ENCODE measurements at places on chromosomes 7 and 10. TPM values are rescaled to one million over a fixed set of nuclear protein-coding genes. Genes with fewer than 3 reads are reported as not detected.

- no peak for DNase-seq
These were observed 61.8 kb upstream of the EEPD1 start for GRCh38 chr7:36090976-36091873.

CCL24 gene
- total RNA-seq = not detected

DNA sequence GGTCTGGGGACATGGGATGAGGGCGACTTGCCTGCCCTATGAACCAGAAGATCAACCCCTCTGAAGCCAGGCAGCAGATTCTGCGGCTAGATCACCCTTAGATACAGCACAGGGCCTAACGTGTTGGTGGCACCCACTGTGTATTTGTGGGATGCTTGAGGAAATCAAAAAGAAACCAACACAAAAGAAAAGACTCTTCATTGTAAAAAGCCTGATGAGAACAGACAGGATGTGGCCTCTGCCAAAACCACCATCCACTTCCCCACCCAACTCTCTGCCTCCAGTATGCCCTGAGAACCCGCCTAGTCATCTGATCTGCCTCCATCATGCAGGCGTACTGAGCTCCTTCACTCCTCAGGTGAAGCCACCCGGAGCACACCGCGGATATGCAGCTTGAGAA, 97.2 kb upstream of the INSYN2A start:
- DNase-seq = no peak

- DNase-seq = no peak
These were observed 100.2 kb downstream of the ATXN7L1 start for GRCh38 chr7:105776068-105776790.

DNA sequence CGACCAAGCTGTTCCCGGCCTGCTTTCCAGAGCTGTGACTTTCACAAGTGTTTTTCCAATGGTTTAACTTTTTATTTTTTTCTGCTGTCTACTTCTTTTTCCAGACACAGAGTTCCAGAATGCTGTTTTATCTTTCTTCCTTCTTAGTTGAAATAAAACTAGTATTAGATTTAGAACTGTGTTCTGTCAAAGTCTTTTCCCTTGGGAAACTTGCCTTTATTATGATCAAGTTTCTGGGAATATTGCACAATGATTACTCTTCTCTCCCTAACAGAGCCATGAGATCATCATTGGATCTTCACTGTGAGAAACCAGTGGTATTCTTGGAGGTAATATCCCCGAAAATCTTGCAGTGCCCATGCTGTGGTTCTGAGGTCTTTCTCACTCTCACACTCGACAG, 104.9 kb upstream of the KCND2 start:
- DNase-seq = no peak

GRCh38 chr7:20482071-20482470, 133.4 kb upstream of the ABCB5 start:
- no peak for DNase-seq

- no peak for DNase-seq
These were observed 197.3 kb downstream of the PHF14 start for GRCh38 chr7:11170863-11171568.

DNA sequence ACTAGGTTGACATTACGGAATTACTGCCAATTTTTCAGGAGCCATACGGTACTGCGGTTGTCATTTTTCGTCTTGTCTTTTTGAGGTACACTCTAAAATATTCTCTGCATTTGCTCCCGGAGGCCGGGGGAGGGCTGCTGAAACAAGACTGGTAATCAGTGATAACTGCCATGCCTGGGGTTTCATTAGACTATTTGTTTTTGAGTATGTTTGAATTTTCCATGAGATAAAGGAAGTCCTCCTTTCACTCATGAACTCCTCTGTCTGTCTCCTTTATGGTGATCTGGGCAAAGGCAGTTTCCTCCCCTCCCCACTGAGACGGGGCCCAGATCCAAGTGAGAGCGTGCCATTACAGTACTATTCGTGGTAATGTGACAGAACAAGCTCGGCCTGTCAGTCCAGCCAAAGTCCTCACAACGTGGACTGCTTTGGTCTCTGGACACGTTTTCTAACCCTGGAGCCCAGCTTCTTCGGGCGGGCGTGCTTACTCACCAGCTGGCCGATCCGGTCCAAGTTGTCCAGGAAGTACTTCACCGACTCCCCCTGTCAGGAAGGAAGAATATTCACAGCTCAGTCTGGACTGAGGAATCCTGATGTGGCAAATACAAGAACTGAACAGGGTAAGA, 45.1 kb downstream of the AMZ1 start:
- no peak for DNase-seq

DNA sequence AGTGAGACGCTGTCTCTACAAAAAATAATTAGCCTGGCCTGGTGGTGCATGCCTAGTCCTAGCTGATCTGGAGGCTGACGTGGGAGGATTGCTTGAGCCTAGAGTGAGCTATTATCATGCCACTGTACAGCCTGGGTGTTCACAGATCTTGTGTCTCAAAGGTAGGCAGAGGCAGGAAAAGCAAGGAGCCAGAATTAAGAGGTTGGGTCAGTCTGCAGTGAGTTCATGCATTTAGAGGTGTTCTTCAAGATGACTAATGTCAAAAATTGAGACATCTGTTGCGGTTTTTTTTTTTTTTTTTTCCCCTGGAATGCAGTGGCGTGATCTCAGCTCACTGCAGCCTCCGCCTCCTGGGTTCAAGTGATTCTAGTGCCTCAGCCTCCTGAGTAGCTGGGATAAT, 5.4 kb downstream of the PPIA start:
- DNase-seq = peak; percentile 95

DNA sequence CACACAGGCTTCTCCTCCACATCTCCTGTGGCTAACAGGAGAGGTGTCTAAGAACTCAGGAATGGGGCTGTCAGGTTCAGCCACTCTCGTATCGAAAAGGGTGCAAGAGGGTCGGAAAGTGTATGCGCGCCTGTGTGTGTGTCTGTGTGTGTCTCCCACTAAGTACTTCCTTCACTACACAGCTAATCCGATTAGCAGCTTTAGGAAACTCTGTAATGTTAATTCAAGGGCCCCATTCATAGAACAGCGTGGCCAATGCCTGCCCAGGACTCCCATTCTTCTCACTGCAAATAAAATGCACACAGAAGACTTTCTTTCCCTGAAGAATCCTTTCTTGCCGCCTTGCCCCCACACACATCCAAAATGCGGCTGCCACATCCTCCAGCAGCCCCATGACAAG, 39.9 kb downstream of the TLL2 start:
- DNase-seq = no peak

DNA sequence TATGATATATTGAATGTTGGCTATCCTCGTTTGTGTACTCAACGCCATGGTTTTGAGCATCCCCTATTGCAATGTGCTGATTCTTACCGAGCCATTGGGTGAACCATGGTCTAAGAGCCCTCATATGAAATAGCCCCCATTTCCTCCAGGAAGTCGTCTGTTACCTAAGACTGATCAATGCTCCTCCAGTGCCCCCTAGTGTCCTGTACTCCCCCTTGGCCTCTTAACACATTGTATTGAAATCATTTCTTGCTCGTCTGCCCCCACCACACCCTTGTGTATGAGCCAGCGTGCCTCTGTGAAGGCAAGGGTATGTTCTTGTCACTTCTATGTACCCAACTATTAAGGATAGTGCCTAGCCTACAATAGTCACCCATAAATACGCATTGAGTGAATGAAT, 11.2 kb upstream of the SLC35B4 start:
- DNase-seq = no peak

DNA sequence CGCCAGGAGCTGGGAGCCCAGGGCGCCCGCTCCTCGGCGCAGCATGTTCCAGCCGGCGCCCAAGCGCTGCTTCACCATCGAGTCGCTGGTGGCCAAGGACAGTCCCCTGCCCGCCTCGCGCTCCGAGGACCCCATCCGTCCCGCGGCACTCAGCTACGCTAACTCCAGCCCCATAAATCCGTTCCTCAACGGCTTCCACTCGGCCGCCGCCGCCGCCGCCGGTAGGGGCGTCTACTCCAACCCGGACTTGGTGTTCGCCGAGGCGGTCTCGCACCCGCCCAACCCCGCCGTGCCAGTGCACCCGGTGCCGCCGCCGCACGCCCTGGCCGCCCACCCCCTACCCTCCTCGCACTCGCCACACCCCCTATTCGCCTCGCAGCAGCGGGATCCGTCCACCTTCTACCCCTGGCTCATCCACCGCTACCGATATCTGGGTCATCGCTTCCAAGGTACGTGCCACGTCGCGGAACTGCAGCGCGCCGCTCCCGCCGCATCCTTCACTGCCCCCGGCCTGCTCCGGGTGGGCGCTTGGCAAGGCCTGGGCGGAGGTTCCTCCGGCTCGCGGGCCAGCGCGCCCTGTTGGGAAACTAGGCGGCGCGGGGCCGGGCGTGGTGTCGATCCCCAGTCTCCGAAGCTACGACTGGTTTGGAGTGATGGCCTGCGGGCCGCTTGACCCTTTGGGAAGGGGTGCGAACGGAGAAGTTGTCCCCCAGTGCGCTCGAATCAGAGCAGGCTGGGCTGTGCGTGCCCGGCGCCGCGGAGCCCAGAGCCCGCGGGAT, 868 bp downstream of the EMX2 start:
- DNase-seq = no peak

GRCh38 chr7:141839256-141839655, 2.0 kb downstream of the PRSS37 start:
- DNase-seq = no peak

DNA sequence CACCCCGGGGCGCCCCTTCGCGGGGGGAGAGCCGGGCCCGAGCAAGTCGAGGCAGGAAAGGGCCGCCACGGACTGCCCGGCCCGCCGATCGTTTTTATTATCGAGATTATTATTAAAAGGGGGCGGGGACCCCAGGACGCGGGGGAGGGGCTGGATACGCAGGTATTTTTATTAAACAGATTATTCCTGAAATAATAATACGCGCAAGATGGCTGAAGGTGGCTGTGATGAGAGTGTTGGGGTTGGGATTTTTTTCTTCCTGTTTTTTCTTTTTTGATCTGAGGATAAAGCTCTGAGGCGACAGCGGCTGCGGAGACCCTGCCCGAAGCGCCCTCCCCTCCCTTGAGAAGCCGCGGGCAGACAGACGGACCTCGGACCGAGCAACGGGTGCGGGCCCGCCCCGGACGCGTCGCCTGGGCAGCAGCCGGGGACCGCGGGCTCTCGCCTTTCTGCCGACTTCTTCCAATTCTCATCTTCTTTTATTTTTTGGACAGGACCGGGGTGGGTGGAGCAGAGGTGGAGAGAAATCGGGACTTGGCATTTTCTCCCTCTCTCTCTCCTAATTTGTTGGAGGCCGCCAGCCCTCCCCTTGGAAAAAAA, 1.4 kb upstream of the TRIM8 start:
- no peak for DNase-seq

DNA sequence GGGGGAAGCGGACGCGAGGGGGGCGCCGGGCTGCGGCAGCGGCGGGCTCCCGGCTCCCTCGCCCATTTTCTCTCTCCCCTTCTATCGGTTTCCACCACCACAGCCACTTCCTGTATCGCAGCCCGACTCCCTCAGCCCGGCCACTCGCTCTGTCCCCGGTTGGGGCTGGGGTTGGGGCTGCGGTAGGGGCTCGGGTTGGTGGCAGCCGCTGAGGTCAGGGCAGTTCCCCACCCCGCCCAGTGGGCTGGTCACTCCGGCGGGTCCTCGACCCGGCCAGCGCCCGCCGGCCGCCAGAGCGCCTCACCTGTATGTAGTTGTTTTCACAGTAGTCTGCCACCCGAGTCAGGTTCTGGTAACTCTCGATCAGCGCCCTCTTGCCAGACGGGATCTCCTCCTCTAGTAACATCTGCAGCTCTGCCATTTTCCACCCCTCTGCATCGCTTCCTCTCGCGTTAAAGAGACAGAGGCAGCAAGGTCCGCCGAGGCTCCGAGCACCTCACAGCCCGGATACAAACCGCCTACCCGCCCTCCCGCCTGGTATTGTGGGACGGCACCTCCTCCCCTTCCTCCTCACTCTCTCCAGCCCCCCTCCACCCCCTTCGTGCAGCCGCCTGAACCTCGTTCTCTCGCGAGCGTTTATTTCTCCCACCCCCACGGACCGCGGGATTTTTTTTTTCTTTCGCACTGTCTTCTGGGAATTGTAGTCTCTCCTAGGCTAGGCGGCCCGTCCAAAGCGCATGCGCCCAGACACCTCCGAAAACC, at the start of gene ABI1:
TSS of gene ABI1 (minus strand) at position 516 of the 762 bp plus-strand sequence. CDS start at position 421, 95 bp downstream.
- peak; percentile 98 for DNase-seq

- no peak for DNase-seq
These were observed 303.5 kb downstream of the NEBL start for GRCh38 chr10:20593649-20594048.

- no peak for DNase-seq
These were observed 6.2 kb upstream of the HOXA11 start for GRCh38 chr7:27191161-27191731.

GRCh38 chr10:62171791-62172190, 96.9 kb downstream of the RTKN2 start:
- no peak for DNase-seq

DNA sequence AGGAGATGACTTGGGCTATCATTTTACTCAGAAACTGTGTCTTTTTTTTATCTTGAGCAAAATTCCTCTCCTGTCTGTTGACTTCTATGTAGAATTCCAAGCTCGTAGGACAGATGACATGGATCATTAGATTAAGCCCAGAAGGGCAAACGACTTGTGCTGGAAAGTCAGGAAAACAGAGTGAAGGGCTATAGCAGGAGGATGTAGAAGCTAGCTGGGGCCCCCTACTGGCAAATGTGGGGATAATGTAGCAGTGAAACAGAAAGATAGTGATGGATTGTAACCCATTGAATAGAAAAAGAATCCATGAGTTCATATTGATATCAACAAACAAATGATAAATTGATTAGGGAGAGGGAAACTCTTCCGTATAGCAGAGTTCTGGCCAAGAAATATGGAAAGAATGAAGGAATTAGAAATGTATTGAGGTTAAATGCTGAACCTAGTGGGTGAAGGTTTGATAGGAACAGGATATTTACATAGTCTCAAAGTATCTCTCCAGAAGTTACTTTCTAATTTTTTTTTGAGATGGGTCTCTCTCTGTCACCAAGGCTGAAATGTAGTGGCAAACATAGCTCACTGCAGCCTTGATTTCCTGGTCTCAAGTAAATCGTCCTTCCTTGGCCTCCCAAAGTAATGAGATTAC, 103.6 kb downstream of the LYZL1 start:
- DNase-seq = peak; percentile 18

PCDH15 gene
- not detected for total RNA-seq

GRCh38 chr10:34861293-34862021, 46.4 kb upstream of the PARD3 start:
- no peak for DNase-seq

TMEM72 gene
- total RNA-seq = not detected

DNA sequence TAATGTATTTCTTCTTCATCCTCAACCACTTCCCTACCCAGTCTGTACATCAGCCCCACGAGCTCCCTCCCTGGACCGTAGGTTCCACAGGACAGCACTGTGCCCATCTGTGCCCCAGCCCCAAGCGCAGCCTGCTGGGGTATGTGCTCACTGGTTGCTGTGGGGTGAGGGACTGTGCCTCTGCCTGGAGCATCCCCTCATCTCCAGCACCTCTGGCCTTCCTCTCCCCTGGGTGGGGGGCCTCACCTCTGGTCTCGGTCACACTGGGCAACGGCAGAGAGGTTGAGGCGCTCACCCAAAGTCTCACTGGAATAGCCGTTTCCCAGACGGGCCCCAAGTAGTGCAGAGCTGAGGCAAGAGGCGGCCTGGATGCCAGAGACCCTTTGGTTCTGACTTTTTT, 1.5 kb upstream of the PRKAR1B start:
- no peak for DNase-seq

Data from foreskin keratinocyte (primary cell).